Ecto neural progenitor cell (in vitro differentiated cells): ENCODE measurements at places on chromosomes 1 and 21.

DNA sequence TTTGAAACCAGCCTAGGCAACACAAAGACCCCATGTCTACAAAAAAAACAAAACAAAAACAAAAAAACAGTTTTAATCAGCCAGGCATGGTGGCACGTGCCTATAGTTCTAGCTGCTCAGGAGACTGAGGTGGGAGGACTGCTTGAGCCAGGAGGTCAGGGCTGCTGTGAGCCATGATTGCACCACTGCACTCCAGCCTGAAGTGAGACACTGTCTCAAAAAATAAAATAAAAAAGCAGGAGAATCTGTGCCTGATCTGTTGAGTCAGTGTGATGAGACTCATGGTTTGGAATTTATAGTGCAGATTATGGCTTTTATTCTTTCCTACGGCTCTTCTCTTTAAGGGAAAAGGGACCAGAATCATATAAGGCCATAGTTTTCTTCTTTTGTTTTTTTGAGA lies 16.5 kb downstream of the TRIT1 start:
- no peak for DNase-seq

- no peak for DNase-seq
These were observed 15.1 kb downstream of the USP33 start for GRCh38 chr1:77744576-77744975.

DNA sequence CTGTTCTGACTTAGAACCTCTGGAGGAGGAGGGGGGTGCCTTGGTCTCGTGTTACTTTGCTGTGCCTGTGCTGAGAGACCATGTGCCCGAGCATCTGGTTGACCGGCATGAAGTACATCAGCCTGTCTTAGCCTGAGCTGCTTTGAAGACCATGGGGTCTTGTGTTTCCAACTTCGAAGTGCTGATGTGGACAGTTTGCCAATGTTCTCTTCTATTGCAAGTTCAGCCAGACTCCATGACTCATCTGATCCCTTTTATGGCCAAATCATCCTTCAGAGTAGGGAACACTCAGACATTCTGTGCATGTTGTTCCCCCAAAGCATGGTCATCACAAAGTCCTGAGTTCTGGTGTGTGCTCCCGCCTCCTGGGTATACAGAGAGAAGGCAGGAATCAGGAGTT lies 6.0 kb upstream of the PLA2G2C start:
- DNase-seq, result no peak

DNA sequence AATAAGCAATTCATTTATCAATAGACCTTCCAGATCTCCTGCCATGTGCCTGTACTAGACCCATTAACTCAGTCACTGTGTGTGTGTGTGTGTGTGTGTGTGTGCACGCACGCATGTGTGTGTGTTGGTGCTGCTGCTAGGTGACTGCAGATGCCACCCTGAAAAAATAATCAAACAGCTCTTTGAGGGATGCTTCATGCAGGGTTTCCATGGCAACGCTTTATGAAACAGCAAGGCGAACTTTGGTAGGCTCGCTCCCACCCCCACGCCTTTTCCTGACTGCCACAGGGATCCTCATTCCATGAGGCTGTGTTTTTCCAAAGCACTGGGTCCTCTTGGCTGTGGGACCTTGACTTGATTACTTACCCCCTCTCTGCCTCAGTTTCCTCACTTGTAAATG lies 94.0 kb downstream of the HMGB4 start:
- DNase-seq, result no peak

GRCh38 chr1:210822932-210823331 lies 311.0 kb downstream of the KCNH1 start:
- DNase-seq, result no peak

DNA sequence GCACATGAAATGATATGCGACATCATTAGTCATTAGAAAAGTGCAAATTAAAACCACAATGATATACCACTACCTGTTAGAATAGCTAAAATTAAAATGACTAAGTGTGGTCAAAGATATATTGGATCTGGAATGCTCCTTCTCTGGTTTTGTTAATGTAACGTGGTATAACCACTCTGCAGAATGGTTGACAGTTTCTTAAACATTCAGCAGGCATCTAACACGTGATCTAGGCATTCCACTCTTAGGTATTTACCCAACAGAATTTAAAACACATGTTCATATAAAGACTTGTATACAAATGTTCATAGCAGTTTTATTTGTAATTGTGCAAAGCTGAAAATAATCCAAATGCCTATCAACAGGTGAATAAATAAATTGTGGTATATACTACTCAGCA lies 165.0 kb upstream of the PLXNA2 start:
- no peak for DNase-seq
